ENCODE measurements at places on chromosomes 3 and 15.

DNA sequence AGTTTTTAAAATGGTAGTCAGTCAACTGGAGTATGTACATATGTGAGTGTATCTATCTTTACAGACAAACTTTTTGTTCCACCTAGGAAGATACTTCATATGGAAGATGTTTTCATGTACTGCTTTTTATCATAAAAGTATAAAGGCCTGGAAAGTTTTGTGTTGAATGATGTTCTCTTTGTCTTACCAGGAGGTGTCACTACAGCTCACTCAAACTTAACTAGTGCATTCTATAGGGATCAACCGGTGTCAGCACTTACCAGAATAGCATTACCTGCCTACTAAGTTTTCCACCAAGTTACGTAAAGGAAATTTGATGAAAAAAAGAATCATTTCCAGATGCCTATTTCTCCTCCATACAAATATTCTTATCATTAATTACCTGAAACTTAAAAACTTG, 522.6 kb upstream of the SEMA6D start:
- no peak for DNase-seq

DNA sequence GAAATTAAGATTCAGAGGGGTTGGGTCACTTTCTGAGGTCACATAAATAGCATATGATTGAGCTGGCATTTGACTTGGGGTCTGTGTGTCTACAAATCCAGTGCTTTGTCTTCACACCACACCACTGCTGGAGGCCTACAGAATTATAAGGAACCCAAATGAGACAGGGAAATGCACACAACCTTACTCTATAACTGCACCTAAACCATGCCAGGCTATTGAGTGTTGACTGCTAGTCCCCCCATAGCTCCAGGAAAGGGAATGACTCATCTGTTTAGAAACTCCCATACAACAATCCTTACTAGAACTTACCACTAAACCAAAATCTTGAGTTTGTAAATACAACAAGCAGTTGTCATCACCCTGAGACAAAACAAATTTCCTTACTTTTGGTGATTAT, 16.9 kb upstream of the TSC22D2 start:
- DNase-seq: no peak

DNA sequence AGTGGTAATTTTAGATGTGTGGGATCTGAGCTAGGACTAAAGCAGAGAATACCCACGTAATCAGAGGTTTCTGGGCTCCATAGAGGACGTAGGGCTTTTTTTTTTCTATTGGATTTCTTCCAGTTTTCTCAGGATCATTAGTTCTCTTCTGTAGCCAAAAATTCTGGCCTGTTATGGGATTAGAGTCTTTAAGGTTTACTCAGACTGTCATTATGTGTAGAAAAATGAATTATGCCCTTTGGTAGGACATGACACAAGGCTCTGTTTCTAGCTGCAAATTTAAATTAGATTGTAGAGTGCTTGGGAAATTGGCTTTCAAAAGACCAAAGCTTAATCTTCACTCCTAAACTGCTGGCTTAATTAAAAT, 1.9 kb downstream of the SETD5 start:
- DNase-seq: no peak

- no peak for DNase-seq
Measured at GRCh38 chr15:80389370-80389769, 14.8 kb upstream of the ARNT2 start.

DNA sequence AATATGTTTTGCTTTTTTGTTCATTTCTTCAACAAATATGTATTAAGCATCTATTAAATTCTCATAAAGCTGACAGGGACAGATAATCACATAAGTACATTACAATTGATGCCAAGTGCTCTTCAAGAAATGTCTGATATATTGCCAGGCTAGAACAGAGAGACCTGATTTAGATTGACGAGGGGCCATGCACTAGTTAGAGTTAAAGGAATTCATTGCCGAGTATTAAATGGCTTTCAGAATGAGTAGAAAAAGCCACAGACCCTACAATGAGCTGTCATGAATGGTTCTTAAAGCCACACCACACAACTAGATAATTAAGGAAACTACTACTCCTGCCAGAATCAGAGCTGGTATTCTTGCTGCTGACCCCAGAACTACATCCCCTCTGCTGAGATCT, 250.2 kb upstream of the MME start:
- no peak for DNase-seq

All from T-helper 1 cell (primary cell).